ENCODE measurements at places on chromosomes 4 and X.

GRCh38 chr4:78083035-78083434 lies 25.9 kb downstream of the FRAS1 start:
- H3K36me3 ChIP-seq, result no peaks in the 10 kb centered on the region

DNA sequence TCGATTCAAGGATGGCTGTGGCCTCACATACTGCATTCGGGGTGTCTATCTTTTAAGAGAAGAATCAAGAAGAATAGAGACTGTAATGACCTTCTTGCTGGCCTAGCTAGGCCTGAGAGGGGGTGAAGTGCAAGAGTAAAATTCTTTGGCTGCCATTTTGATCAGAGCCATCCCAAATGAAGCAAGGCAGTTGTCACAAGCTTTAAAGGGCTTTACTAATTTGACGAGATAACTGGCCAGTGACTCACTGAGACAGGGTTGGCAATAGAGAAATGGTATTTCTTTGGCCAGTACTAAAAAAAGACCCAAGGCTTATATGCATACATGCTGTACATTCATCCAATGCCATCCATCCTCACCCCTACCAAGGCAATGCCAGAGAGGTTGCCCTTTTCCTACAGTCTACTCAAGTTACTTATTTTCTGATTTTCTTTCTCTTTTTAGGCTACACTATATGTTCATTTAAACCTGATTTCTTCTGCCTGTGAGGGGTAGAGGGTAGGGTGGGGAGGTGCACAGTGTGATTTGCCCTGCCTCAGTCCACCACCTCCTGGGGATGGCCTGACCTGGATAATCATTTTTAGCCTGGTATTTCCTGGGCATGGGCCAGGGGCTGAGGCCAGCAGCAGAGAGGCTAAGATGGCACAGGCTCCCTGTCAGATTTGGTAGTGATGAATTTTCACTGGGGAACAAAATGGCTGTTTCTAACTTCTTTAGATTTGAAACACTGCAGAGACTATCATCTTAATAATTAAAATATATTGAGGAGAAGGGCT lies 32.2 kb downstream of the ATG4A start:
- no peak overlapping the region for H3K27ac ChIP-seq
- no peaks in the 10 kb centered on the region for H3K36me3 ChIP-seq
- H3K4me1 ChIP-seq, result no peaks in the 10 kb centered on the region
- DNase-seq, result no peak
- no peak overlapping the region for H3K4me3 ChIP-seq
- no peaks in the 10 kb centered on the region for H3K27me3 ChIP-seq

DNA sequence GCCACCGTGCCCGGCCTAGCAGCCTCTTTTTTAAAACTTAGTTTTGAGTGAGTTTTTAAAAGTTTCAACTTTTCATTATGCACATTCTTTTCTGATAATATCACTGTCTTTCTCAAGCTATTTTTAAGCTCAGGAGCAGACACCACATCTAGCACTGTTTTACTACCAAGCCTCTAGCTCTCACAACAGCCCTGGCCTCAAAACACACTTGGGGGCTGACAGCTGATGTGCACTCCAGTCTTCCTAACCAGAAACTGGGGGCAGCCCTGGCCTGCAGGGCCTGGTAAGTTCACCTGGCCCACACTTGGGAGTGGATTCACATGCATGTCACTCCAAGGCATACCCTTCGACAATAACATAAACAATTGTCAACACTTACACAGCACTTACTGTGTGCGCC lies 34.0 kb downstream of the CENPU start:
- no peak for DNase-seq
- H3K36me3 ChIP-seq, result peaks cover 7% of the 10 kb centered on the region
- no peaks in the 10 kb centered on the region for H3K27me3 ChIP-seq
- no peaks in the 10 kb centered on the region for H3K4me1 ChIP-seq

DNA sequence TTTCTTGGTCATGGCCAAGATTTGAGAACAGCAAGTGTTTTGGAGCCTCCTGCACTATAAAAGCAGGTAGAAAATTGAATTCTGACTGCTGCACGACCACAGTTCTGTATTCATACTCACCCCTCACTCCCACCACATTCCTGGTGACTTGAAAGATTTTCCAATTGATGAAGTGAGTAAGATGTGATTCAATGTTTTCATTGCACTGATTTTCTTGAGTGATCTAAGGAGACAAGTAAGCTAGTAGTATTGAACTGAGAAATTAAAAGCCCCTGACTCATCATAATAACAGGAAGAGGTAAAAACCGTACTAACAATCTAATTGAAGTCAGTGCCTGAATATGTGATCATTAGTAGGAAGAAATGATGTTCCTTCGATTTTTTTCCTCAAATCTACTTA lies 6.1 kb upstream of the SEC24D start:
- no peak for DNase-seq
- no peak overlapping the region for H3K27ac ChIP-seq
- H3K4me3 ChIP-seq, result no peak overlapping the region

- DNase-seq, result peak; percentile 94
- H3K27ac ChIP-seq, result no peak overlapping the region
- H3K27me3 ChIP-seq, result no peaks in the 10 kb centered on the region
- H3K4me1 ChIP-seq, result no peaks in the 10 kb centered on the region
- no peak overlapping the region for H3K4me3 ChIP-seq
Measured at GRCh38 chr4:65943076-65943475, 272.8 kb upstream of the EPHA5 start.

DNA sequence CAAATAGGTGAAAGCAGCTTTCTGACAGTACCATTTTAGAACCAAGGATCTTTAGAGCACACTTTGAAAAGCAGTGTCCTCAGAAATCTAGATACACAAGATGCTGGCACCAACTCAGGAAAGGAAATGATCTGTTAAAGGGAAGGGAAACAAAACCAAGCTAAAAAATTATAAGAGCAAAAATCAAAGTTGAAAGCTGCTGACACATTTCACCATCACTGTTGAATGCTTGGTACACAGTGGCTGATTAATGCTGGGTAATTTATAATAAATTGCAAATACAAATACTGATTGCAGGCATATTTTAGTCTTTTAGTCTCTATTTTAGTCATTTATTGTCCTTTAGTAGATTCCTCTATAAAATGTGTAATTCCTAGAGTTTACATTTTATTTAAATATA lies 1540.1 kb upstream of the PCDH10 start:
- DNase-seq, result no peak
- no peaks in the 10 kb centered on the region for H3K36me3 ChIP-seq
- H3K4me1 ChIP-seq, result no peaks in the 10 kb centered on the region
- H3K4me3 ChIP-seq, result no peak overlapping the region
- H3K27me3 ChIP-seq, result no peaks in the 10 kb centered on the region

DNA sequence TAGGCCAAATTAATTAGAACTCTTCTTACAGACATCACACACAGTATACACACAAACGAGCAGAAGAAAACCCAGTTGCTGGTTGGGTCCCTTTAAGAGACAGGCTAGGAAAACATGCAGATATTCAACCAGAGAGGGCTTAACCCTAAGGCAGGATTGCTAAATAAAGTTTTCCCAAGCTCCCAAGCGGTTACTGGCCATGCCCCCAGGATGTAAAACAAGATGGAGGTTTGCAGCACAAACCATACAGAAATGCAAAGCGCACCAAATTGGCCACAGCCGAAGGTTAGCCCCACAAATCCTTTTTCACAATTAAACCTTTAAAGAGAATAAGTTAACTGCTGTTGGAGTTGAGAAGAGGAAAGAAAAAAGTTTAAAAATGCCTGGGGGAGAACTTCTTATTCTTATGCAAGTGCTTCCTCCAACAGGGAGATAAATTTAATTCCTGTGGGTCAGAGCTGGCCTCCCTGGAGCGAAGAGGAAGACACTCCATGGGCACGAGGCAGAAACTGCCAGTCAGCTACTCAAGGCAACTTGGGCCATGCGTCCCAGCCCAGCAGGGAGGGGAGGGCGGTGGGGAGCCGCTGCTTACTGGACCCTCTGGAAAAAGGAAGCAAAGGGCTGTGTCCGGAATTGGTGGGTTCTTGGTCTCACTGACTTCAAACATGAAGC lies 167.6 kb upstream of the ARSJ start:
- H3K36me3 ChIP-seq, result no peaks in the 10 kb centered on the region
- DNase-seq, result no peak
- H3K27ac ChIP-seq, result no peak overlapping the region

- no peaks in the 10 kb centered on the region for H3K4me1 ChIP-seq
- H3K27me3 ChIP-seq, result no peaks in the 10 kb centered on the region
- no peaks in the 10 kb centered on the region for H3K36me3 ChIP-seq
- DNase-seq, result peak; percentile 29
- H3K27ac ChIP-seq, result no peak overlapping the region
Measured at GRCh38 chrX:125378205-125378604, 58.5 kb downstream of the TEX13C start.

DNA sequence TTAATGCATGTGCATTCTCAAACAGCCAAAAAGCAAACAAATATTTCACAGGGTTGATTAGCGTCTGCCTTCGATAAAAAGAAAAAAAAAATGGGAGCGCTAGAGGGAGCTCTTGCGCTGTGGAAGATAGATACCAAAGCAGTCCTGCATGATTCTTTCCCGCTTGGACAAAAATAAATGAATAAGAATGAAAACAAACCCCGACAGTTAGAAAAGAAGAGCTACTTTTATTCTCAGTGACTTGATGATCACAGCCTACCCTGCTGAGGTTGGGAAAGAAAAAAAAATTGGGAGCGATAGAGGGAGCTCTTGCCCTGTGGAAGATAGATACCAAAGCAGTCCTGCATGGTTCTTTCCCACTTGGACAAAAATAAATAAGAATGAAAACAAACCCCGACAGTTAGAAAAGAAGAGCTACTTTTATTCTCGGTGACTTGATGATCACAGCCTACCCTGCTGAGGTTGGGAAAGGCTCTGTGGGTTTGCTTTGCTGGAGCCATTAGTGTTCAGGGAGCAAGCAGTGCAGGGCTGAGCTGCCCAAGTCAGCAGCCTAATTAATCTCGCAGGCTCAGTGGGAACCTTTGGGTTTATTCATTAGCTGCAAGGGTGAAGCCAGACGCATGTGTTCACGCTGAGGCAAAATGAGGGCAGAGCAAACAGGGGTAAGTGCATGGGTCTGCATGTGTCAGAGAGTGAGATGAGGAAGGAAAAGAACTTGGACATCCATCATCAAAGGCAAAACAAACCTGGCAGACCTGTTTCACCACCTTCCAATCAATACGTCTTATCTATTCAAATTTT lies 249.3 kb upstream of the PRKX start:
- no peak overlapping the region for H3K4me3 ChIP-seq
- no peaks in the 10 kb centered on the region for H3K27me3 ChIP-seq
- no peaks in the 10 kb centered on the region for H3K4me1 ChIP-seq
- H3K27ac ChIP-seq, result no peak overlapping the region

GRCh38 chrX:65755786-65756185 lies 88.3 kb downstream of the MSN start:
- no peaks in the 10 kb centered on the region for H3K4me1 ChIP-seq
- H3K36me3 ChIP-seq, result no peaks in the 10 kb centered on the region
- DNase-seq, result no peak
- no peaks in the 10 kb centered on the region for H3K27me3 ChIP-seq
- no peak overlapping the region for H3K4me3 ChIP-seq
